Type B pancreatic cell (in vitro differentiated cells): ENCODE measurements at places on chromosomes 6 and 20. TPM values are rescaled to one million over a fixed set of nuclear protein-coding genes. Genes with fewer than 3 reads are reported as not detected.
A peak's percentile ranks its signal among the peaks of the same experiment; 100 is the strongest.

The OR2J3 gene
- not detected in 2 replicates for total RNA-seq

The PROKR2 gene
- total RNA-seq: 4.8 and 5.9 TPM in 2 replicates

The MLN gene
- total RNA-seq: 0.65 and 4.6 TPM in 2 replicates

The TDRD6 gene
- total RNA-seq: 0.19 and 0.38 TPM in 2 replicates

The SLC35D3 gene
- 0.41 and 0.50 TPM in 2 replicates for total RNA-seq

The HCK gene
- total RNA-seq: not detected in 2 replicates

The RGS17 gene
- total RNA-seq: 2.3 and 3.7 TPM in 2 replicates

GRCh38 chr6:131652472-131652871 is 15.4 kb downstream of the ENPP3 start:
- H3K4me1 ChIP-seq: peaks cover 4% of the 10 kb centered on the region
- H3K36me3 ChIP-seq: no peaks in the 10 kb centered on the region
- DNase-seq: no peak
- H3K27me3 ChIP-seq: peaks cover 3% of the 10 kb centered on the region
- H3K27ac ChIP-seq: no peak overlapping the region
- no peak overlapping the region for H3K4me3 ChIP-seq

DNA sequence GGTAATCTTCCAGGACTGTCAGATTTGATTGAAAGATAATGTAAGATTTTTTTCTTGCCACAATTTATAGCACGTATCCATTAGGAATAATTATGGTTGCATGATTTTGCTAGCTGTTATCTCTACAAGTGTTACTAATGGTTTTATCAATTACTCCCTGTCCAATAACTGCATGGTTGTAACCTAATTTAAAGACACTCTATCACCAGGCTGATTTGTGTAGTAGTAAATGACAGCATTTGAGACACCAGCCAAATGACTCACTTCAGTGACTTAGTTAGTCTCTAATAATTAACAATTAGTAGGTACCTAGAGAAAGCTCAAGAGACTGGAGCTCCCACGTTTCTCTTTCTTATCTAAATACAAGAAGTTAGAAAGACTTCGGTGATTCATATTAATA is 453.8 kb upstream of the POU3F2 start:
- DNase-seq: no peak
- H3K4me1 ChIP-seq: no peaks in the 10 kb centered on the region
- no peaks in the 10 kb centered on the region for H3K27me3 ChIP-seq
- H3K36me3 ChIP-seq: no peaks in the 10 kb centered on the region

DNA sequence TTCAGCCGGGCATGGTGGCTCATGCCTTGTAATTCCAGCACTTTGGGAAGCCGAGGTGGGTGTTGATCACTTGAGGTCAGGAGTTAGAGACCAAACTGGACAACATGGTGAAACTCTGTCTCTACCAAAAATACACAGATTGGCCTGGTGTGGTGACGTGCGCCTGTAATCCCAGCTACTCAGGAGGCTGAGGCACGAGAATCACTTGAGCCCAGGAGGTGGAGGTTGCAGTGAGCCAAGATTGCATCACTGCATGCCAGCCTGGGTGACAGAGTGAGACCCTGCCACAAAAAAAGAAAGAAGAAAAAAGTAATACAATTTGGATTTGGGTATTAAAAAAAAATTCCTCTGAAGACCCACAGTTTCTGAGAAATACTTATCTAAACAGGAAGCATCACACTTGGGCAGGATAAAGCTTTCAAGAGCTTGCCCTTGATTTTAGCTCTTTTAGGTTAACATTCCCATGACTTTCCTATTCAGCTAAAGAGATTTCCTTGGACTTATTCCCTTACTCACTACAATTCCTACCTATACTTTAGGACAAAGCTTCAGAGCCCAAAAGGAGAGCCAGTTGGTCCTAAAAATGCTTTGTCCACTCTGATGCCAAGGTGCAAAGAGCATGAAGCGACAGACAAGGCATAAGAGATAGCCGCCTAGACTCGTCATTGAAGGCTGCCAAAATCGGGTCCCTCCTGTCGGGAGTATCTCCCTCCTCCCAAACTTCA is 1.9 kb downstream of the ELOVL2 start:
- H3K4me3 ChIP-seq: peak overlapping the region; percentile 84
- no peaks in the 10 kb centered on the region for H3K4me1 ChIP-seq
- no peak overlapping the region for H3K27ac ChIP-seq
- H3K36me3 ChIP-seq: no peaks in the 10 kb centered on the region
- peaks cover 63% of the 10 kb centered on the region for H3K27me3 ChIP-seq

- no peaks in the 10 kb centered on the region for H3K27me3 ChIP-seq
- no peak overlapping the region for H3K27ac ChIP-seq
- no peak overlapping the region for H3K4me3 ChIP-seq
- H3K4me1 ChIP-seq: no peaks in the 10 kb centered on the region
Measured at GRCh38 chr6:48087448-48087847, 23.5 kb downstream of the PTCHD4 start.

DNA sequence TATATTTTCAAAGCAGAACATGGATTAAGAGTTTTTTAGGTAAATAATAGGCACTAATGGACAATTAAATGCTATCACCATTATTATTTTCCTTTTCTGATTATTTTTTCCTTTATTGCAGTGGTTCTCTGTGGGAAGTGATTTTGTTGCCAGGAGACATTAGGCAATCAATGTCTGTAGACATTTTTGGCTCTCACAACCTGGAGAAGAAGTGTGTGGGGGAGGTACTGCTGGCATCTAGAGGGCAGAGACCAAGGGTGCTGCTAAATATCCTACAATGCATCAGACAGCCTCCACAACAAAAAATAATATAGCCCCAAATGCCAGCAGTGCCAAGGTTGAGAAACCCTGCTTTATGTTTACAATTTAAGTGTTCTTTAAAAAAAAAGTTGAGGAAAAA is 8.3 kb downstream of the IFNGR1 start:
- peaks cover 45% of the 10 kb centered on the region for H3K36me3 ChIP-seq
- no peak overlapping the region for H3K27ac ChIP-seq
- no peak for DNase-seq
- no peaks in the 10 kb centered on the region for H3K4me1 ChIP-seq

GRCh38 chr20:35006531-35006971 is 50.9 kb downstream of the MYH7B start:
- peaks cover 28% of the 10 kb centered on the region for H3K36me3 ChIP-seq
- H3K4me1 ChIP-seq: no peaks in the 10 kb centered on the region
- H3K4me3 ChIP-seq: no peak overlapping the region

DNA sequence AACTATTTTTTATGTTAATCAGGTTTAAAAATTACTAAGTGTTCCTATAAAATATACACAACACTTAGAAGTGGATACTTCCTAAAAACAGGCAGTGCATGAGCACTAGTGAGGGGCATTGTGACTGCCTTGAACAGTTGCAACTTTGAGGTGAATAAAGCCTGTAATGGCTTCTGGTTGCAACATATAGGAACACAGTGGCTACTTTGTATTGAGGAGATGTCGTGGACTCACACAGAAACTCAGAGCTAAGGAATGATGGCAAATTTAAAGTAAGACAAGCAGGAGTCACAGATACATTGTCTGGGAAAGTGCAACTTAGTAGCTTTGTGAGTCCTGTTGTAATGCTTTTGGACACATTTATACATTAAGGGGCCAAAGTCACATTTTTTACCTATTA is 861 bp upstream of the HLA-A start:
- peak overlapping the region; percentile 89 for H3K4me3 ChIP-seq
- DNase-seq: no peak
- H3K27ac ChIP-seq: peak overlapping the region; percentile 76
- H3K4me1 ChIP-seq: peaks cover 12% of the 10 kb centered on the region
- H3K27me3 ChIP-seq: peaks cover 8% of the 10 kb centered on the region

DNA sequence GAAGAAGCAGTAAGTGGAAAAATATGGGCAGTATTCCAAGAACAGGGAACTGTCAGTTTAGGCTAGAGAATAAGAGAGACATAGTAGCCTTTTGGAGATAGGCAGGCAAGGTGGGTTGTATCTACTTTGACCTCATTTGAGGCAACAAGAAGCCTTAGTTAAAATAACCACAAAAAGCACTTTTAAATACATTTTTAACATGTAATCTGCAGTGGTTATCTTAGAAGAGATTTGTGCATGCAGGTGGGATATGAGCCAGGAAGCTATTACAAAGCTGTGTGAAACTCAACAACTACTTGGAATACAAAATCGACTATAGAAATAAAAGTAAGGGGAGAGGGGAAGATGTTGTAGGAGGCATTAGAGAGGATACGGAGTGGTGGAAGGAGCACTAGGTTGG is 143.7 kb upstream of the MCHR2 start:
- H3K27me3 ChIP-seq: peaks cover 6% of the 10 kb centered on the region
- H3K36me3 ChIP-seq: no peaks in the 10 kb centered on the region

GRCh38 chr6:163438940-163439335 is 24.4 kb downstream of the QKI start:
- H3K36me3 ChIP-seq: peaks cover 9% of the 10 kb centered on the region
- DNase-seq: no peak
- H3K27me3 ChIP-seq: no peaks in the 10 kb centered on the region
- peaks cover 30% of the 10 kb centered on the region for H3K4me1 ChIP-seq
- H3K27ac ChIP-seq: no peak overlapping the region

DNA sequence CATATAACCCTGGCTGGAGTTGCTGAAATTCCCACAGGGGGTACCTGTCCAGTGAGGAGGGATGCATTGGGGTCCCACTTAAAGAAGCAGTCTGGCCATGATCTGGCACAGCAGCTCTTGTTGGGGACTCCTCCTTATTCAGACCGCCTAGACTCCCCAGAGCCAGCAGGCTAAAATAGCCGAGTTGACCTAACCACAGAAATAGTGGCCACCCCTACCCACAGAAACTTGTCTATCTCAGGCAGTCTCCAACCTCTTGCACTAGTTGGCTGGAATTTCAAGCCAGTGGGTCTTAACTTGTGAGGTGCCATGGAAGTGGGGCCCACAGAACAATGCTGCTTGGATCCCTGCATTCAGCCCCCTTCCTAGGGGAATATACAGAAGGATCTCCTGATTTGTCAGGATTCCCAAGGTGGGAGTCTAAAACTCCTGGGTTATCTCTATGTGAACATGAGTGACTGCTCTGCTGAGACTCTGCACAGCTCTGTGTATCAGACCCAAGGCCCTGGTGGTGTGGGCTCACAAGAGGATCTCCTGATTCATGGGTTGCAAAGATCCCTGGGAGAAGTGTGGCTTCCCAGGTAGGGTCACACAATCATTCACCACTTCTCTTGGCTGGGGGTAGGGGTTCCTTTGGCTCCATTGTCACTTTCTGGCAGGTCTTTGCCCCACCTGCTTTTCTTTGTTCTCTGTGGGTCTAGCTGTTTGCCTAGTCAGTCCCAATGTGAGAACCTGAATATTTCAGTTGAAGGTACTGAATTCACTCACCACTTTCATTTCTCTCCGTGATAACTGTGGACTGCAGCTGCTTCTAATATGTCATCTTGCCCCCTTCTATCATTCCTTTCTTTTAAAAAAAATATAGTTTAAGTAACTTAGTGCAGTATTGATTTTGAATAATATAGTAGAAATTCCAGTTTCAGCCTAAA is 65.5 kb upstream of the CLVS2 start:
- H3K4me3 ChIP-seq: no peak overlapping the region
- no peaks in the 10 kb centered on the region for H3K36me3 ChIP-seq
- H3K27ac ChIP-seq: no peak overlapping the region
- H3K4me1 ChIP-seq: no peaks in the 10 kb centered on the region
- DNase-seq: no peak

DNA sequence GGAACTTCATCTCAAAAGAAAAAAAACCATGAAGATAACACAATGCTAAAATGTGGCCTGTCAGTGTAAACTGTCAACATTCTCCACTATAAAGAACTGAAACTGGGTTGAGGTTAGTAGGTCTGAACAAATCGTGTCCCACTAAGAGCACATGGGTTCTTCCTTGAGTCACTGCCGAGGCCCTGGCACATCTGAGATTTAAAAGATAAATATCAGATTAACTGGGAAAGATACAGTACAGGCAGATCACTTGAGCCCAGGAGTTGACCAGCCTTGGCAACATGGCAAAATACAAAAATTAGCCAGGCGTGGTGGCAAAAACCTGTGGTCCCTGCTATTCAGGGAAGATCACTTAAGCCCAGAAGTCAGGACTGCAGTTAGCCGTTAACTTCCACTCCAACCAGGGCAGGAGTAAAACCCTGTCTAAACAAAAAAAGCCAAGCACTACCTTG is 5.6 kb downstream of the EEF1A1 start:
- H3K4me3 ChIP-seq: peak overlapping the region; percentile 75
- H3K27me3 ChIP-seq: peaks cover 4% of the 10 kb centered on the region
- H3K27ac ChIP-seq: peak overlapping the region; percentile 92
- peaks cover 48% of the 10 kb centered on the region for H3K36me3 ChIP-seq
- H3K4me1 ChIP-seq: peaks cover 29% of the 10 kb centered on the region

DNA sequence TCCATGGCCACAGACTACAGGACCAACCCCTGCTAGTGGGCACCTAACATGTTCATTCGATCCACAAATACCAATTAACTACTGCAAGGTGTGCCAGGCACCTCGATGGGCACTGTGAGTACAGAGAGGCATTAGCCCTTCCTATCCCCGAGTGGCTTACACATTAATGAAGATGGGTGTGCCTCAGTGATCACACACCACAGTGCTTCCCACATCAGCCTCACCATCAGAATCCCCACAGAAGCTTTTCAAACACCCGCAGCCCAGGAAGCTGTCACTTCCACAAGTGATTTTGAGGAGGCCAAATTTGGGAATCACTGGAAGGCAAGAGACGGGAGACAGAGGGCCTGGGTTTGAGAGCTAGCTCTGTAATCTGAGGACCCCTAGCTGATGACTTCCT is 23.7 kb downstream of the EZR start:
- peak overlapping the region; percentile 65 for H3K4me3 ChIP-seq
- DNase-seq: no peak
- H3K36me3 ChIP-seq: peaks cover 7% of the 10 kb centered on the region

DNA sequence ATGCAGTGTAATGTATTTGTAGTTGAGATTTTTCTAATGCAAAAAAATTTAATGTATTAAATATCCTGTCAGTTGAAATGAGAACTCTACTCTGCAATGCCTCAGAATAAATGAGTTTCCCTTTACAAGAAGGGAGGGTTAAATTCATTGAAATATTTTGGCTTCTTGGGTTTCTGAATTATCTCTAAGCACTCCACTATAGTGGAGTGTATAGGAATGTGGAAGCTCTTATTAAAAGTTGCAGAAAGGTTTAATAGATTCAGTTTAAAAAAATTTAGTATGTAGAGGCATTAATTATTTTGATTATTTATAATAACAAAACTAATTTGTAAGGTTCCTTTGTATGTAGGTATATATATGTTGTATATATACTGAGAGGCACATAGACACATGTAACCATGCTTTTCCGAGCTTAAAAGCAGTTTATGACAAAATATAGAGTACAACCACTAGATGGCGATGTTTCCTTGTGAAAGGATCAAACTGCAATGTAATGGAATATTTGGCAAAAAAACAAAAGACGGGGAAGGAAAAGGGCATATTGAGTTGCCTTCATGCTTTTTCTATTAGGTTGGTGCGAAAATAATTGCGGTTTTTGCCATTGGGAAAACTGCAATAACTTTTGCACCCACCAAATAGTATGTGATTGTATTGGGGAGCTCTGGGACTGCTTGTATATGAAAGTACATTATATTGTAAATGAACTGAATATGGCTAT is 144.2 kb downstream of the MYO6 start:
- H3K4me1 ChIP-seq: no peaks in the 10 kb centered on the region
- DNase-seq: no peak
- H3K36me3 ChIP-seq: peaks cover 5% of the 10 kb centered on the region
- H3K27me3 ChIP-seq: no peaks in the 10 kb centered on the region
- no peak overlapping the region for H3K27ac ChIP-seq

- peaks cover 76% of the 10 kb centered on the region for H3K4me1 ChIP-seq
- H3K27me3 ChIP-seq: no peaks in the 10 kb centered on the region
- peak overlapping the region; percentile 56 for H3K27ac ChIP-seq
- H3K4me3 ChIP-seq: peak overlapping the region; percentile 18
- no peaks in the 10 kb centered on the region for H3K36me3 ChIP-seq
Measured at GRCh38 chr6:15329197-15329671, 83.4 kb downstream of the JARID2 start.
